Activated T-helper 1 cell treated with anti-CD3 and anti-CD28 coated beads, Interleukin-2, amount 50 U/mL, for 16 hours (primary cell): ENCODE measurements at places on chromosomes 3 and 15.

- no peak for DNase-seq
Measured at GRCh38 chr15:50059203-50059772, 59.7 kb downstream of the ATP8B4 start.

DNA sequence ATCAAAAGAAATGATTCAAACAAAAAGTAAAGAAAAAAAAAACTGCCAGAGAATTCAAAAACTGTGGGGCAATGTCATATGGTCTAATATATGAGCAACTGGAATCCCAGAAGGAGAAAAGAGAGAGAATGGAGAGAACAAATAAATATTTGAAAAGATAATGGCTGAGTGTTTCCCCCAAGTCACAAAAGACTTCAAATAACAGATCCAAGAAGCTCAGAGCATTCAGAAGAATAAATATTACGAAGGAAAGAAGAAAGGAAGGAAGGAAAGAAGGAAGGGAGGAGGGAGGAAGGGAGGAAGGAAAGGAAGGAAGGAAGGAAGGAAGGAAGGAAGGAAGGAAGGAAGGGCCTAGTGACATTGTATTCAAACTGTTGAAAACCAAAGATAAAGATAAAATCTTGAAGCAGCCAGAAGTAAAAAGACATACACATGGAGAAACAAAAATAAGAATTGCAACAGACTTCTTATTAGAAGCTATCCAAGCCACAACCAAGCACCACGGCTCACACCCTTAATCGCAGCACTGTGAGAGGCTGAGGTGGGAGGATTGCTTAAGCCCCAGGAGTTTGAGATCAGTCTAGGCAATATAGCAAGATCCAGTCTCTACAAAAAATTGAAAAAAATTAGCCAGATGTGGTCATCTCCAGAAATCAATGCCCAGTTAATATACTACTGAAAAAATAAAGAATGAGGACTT is 118.9 kb upstream of the IGSF10 start:
- DNase-seq, result no peak

DNA sequence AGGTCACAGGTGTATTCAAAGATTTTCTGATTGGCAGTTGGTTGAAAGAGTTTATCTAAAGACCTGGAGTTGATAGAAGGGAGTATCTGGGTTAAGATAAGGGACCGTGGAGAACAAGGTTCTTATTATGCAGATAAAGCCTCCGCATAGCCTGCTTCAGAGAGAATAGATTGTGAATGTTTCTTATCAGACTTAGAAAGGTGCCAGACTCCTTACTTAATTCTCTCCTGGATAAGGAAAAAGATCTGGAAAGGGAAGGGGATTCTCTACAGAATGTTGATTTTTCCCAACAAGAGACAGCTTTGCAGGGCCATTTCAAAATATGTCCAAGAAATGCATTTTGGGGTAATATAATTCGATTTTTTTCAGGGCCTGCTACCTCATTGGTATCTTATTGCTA is 341.3 kb upstream of the RARB start:
- no peak for DNase-seq

DNA sequence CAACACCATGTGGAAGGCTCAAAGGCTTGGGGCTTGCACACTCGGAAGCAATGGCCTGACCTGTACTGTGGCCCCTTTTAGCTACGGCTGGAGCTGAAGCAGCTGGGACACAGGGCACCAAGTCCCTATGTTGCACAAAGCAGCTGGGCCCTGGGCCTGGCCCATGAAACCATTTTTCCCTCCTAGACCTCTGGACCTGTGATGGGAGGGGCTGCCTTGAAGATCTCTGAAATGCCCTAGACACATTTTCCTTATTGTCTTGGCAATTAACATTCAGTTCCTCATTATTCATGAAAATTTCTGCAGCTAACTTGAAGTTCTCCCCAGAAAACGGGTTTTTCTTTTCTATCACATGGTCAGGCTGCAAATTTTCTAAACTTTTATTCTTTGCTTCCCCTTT is 85.6 kb upstream of the ALDH1A3 start:
- no peak for DNase-seq

GRCh38 chr3:11328196-11328945 is 56.2 kb downstream of the ATG7 start:
- no peak for DNase-seq

DNA sequence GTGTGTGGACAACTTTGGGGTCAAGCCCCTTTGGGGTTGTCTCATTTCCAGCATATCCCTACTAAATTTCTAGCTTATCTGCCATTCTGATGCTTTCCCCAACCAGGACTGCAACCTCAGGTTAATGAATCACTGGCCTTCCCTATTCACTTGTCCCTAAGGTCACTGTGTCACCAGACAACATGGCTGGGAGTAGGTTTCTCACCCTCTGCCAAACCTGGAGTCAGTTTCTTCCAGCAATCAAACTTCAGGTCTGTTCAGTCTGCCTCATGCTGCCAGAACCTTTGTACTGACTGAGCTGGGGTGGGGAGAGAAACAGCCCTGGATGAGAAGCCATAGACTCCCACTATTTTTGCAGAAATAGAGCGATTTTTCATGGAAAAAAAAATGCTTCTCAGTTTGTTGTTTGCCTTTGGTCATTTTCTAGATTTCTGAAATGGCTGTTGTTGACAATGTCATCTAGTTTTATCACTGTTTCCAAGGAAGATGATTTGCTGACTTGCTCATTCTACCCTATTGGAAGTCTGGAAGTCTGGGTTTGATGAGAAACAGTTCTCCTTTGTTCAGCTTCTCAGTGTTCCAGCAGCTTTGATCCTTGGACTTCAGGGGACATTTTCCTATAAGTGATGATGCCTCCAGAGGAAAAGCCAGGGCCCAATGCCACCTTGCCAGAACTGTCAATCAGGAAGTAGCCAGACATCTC is 74.8 kb upstream of the IL12A start:
- no peak for DNase-seq

DNA sequence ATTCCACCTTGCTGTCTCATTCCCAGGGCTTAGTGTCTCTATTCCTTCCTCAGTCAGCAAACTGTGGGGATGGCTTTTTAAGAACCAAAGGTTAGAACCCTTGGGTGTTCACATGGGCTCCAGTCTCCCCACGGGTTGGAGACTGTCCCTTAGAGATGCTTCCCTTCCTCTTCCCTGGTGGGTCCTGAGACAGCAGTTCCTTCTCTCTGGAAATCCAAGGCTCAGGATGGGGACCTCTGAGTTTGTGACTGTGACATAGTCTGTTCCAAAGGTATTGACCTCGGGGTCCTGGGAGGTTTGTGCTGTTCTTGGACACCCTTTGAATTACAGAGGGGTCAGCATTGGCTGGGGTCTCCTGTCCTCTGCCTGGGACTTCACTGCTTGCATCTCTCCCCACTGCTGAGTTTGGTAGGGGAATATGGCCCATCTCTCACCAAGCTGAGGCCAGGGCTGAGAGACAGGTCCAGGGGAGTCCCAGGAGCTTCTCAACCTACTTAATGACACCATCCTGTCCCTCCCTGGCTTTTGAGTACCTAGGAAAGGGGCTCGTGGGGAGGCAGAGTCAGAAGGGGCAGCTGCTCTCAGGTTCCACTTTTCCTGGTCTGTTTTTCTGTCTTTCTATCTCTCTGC is 1.5 kb downstream of the GRM2 start:
- DNase-seq, result no peak

DNA sequence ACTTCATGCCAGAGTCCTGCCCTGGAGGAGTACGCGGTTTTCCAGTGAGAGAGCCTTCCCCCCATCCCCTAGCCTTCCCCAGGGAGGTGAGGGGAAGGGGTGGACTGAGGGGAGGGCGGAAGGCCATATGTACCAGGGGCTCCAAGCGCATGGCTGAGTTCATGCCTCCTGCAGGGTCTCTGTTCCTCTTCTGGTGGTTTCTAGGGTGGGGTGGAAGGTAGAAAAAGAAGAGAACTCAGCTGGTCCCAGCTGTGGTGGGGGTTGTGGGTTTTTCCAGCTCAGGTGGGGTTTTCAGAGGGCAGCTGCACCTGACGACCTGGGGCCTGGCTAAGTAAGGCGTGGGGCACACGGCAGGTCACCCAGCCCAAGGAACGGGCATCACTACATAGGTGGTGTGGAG is 10.7 kb upstream of the IQSEC1 start:
- DNase-seq, result no peak

GRCh38 chr15:100786901-100787566 is 92.6 kb upstream of the ALDH1A3 start:
- DNase-seq, result no peak

GRCh38 chr3:42402394-42403096 is 7.9 kb downstream of the LYZL4 start:
- no peak for DNase-seq

DNA sequence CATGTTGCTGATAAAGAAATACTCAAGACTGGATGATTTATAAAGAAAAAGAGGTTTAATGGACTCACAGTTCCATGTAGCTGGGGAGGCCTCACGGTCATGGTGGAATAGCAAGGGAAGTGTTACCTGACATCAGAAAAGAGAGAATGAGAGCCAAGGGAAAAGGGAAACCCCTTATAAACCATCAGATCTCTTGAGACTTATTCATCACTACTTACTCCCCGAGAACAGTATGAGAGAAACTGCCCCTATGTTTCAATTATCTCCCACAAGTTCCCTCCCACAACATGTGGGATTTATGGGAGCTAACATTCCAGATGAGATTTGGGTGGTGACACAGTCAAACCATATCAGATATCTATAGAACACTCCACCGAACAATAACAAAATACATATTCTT is 904.6 kb downstream of the PDCD6IP start:
- DNase-seq, result no peak

DNA sequence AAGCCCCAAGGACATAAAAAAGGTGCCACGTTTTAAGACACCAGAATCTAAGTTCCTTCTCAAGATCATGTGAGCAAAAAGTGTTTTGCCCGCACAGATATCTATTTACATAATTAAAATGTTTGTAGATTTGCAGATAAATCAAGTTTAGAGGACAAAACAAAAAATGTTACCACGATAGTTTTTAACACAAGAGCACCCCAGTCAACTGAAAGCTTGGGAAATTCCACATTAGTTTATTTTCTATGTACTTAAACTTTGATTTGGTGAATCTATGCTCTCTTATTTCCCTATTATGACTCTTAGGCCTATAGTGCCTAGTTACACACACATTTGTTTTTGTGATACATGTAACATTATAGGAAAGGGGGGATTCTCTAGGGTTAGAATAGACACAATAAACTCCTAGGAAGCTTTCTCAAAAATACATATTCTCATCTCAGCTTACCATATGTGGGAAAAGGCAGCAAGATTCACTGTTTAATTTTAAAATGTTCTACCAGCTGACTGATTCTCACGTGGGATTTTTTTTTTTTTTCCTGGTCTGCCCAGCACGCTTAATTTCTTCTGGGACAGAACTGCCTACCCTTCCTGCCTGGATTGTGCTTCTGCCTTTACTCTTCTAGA is 8.4 kb upstream of the LEKR1 start:
- no peak for DNase-seq

DNA sequence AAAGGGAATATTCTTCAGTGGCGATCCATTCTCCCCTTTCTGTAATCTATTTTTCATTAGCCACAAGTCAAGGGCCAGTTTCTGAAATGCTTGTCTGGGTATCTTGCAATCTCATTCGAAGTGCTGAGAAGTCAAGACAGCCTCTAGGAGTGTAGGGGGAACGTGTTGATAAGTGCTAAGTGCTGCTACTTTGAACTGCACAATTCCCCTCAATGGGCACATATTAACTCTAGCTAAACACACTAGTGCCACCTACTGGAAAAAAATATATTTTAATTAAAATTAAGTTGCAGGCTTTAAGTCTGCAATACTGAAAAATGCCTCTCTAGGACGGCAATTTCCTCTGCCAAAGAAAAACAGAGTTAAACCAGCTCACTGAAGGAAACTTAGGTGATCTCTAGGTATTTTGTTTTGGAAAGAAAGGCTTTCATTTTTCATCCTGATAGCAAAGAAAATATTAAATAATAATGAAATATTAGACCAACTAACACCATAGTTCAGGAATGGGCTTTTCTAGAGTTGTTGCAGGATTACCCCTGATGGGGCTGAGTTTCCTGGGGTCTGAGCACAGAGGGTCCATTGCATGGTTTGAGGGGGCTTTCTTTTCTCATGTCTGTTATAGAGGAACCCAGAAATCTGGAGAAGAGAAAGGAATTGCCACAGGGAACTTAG is 181.9 kb upstream of the KBTBD8 start:
- DNase-seq, result no peak

GRCh38 chr15:45858491-45858890 is 223.7 kb downstream of the SQOR start:
- no peak for DNase-seq

GRCh38 chr3:128579927-128580326 is 70.7 kb downstream of the RPN1 start:
- no peak for DNase-seq

- no peak for DNase-seq
Measured at GRCh38 chr15:43204016-43204901, 16.6 kb downstream of the EPB42 start.

DNA sequence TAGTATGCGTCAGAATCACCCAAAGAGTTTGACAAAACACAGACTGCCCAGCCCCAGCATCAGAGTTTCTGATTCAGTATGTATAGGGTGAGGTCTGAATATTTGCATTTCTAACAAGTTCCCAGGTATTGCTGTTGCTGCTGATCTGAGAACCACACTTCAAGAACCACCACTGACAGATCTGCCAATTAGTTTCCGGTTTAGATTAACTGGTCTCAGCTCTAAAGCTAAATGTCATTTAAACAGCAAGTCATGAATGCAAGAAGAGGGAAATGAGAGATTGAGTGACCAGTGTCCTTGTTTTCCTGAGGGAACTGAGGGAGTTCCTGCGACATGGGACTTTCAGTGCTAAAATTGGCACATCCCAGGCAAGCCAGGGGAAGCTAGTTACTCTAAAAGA is 305.0 kb downstream of the ZNF385D start:
- DNase-seq, result no peak

GRCh38 chr3:48634661-48635221 is 520 bp downstream of the SLC26A6 start:
- no peak for DNase-seq

- DNase-seq, result no peak
Measured at GRCh38 chr3:122928396-122929187, 99.0 kb downstream of the SEMA5B start.

GRCh38 chr3:6179761-6180160 is 681.2 kb upstream of the GRM7 start:
- DNase-seq, result no peak

GRCh38 chr3:188539631-188540194 is 385.8 kb downstream of the LPP start:
- no peak for DNase-seq

GRCh38 chr15:22979238-22980188 is 655 bp downstream of the CYFIP1 start:
- no peak for DNase-seq

DNA sequence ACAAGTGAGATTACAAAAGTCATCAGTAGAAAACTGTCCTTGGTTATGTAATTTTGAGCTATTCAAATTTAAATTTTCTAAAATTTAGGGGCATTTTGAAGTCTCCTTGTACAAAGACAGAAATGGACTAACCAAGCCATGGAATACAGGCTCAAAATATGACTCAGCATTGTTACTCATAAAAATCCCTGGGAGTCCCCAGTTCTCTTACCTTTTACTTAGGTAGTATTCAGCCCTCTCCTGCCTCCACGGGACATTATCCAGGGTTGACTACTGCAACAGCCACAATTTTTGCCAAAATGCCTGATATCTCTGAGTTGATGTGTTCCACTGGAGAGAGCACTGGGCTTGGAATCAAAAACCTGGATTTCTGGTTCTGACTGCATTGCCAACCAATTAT is 25.0 kb downstream of the CLDN18 start:
- DNase-seq, result no peak
